COLO829 (cell line): ENCODE measurements at places on chromosomes 13 and 19.
A peak's percentile ranks its signal among the peaks of the same experiment; 100 is the strongest.

DNA sequence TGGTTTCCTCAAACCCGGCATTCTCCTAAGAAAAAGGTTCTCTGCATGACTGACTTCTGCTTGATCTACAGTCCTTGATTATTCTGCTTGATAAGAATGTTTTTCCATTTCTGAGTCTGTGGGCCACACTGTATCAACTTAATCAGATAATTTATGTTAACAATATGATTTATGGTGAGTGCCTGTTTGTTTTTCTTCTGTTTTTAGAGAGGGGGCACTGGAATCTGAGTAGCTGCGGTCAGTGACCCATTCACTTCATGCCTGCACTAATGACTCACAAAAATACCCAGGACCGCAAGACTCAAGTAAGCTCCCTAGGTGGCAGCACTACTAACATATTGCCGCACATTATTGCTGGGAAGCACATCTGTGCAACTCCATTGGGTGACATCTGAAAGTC is 542.3 kb upstream of the ATXN8OS start:
- DNase-seq: peak; percentile 58

- DNase-seq: no peak
Observed at GRCh38 chr13:33092073-33092987, 76.1 kb downstream of the KL start.

DNA sequence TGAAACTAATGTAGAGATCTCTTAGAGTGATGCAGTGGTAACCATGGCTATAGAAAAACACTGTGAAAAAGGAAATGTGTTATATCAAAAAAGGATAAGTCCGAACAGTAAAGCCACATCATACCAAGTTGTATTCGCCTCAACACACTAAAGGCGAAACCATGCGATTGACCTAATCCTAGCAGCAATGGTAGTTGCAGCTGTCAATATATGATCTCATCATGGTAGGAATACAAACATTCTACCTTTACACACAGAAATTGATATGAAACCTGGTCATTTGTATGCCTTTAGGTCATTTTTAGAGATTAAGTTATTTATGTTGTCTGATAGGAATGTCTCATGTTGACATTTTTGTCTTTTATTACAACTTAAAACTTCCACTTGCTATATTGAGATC is 271.9 kb downstream of the SLITRK6 start:
- DNase-seq: no peak

DNA sequence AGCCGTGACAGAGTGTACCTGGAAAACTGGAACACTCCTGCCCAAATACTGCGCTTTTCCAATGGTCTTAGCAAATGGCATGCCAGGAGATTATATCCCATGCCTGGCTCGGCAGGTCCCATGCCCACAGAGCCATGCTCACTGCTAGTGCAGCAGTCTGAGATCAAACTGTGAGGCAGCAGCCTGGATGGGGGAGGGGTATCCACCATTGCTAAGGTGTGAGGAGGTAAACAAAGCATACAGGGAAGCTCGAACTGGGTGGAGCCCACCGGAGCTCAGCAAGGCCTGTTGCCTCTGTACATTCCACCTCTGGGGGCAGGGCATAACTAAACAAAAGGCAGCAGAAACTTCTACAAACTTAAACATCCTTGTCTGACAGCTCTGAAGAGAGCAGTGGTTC is 10.5 kb downstream of the CYP2A13 start:
- no peak for DNase-seq
